Cortex of kidney (tissue), 1 donor: ENCODE measurements at places on chromosomes 3 and 15.

GRCh38 chr3:159159546-159159945, 357.7 kb downstream of the MFSD1 start:
- DNase-seq, result no peak

DNA sequence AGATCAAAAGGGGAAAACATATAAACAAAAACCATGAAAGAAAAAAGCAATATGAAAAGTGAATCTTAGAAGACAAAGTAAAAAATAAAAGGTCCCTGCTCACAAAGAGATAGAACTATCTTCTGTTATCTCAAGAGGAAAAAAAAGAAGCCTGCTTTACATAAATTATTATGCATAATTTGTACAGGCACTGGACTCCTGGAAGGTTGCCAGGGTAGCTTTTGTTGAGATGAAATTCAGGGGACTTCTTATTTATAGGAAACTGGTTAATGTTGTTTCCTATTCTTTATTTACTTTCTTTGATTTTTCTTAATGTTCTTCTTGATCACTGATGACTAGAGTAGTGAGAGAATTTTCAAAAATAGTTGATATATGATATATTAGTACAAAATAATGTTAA, 66.9 kb downstream of the PPM1L start:
- DNase-seq, result no peak

DNA sequence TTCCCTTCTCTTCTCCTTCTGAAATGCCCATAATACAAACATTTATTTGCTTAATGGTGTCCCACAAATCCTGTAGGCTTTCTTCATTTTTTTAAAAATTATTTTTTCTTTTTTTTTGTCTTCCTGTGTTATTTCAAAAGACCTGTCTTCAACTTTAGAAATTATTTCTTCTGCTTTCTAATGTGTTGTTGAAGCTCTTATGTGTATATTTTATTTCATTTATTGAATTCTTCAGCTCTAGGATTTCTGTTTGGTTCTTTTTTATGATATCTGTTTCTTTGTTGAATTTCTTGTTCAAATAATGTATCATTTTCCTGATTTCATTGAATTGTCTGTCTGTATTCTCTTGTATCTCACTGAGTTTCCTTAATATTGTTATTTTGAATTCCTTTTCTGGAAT, 63.1 kb downstream of the AP4E1 start:
- DNase-seq, result no peak

GRCh38 chr3:78050276-78051065, 1010.6 kb downstream of the ROBO2 start:
- DNase-seq, result no peak

DNA sequence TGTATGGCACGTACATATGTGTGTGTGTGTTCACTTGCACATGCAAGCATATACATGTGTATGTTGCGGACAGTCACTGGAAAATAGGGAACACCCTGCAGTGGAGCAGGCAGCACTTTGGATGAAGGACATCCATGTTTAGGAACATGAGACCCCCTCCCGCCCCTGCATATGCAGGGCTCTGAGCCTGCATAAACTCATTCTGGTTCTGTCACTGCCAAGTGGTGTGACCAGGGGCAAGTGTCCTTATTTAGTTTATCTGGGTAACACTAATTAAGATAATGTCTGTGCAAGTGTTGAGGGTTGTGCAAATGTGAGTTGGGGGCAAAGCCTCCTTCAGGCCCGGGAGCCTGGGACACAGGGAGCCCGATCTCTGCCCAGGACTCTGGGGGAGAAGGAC, 105.7 kb downstream of the CORO2B start:
- DNase-seq, result no peak
